ENCODE measurements at places on chromosomes 16 and 17. TPM values are rescaled to one million over a fixed set of nuclear protein-coding genes. Genes with fewer than 3 reads are reported as not detected.
A peak's percentile ranks its signal among the peaks of the same experiment; 100 is the strongest.

DNA sequence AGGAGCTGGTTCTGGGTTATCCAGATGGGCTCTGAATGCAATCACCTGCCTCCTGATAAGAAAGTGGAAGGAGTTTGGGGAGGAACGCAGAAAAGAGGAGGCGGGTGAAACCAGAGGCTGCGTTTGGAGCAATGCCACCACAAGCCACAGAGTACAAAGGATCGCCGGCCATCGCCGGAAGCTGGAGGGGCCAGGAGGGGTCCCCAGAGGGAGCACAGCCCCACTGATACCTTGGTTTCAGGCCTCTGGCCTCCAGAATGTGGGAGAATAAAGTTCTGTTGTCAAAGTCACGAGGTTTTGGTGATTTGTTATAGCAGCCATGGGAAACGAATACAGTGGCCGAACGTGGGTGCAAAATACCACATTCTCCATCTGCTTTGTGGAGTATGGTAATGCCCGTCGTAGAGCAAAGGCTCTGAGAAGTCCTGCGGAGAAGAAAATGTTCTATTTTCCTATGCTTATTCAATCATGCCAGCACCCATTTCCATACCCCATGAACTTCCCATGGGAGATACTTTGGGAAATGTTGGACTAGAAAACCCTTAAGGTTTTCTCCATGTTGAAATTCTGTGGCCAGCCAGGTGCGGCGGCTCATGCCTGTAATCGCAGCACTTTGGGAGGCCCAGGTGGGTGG, 51.4 kb downstream of the ZDHHC7 start:
- H3K27ac ChIP-seq, result no peak overlapping the region
- H3K36me3 ChIP-seq, result no peaks in the 10 kb centered on the region
- no peak for DNase-seq
- H3K27me3 ChIP-seq, result no peaks in the 10 kb centered on the region
- H3K4me3 ChIP-seq, result no peak overlapping the region

DNA sequence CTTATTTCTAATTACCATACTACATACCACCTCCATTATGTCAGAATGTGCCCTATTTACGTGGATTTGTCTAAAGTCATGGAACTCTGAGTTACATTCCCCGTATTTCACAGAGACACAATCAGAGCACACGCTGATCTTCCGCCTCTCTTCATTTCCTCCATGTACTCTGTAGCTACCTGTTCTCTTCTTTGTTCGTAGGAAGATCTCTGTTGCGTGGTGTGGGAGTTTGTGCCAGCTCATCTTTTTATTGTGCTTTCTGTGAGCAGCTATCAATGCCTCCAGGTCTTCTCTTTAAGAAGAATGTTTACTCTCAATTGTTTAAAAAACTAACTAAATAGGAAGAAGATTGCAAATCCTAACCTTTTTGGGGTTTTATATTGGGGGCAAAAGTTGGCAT, 26.9 kb downstream of the NLRC5 start:
- no peaks in the 10 kb centered on the region for H3K27me3 ChIP-seq
- H3K27ac ChIP-seq, result no peak overlapping the region
- DNase-seq, result no peak
- no peak overlapping the region for H3K4me3 ChIP-seq

- H3K36me3 ChIP-seq, result peaks cover 32% of the 10 kb centered on the region
- H3K27me3 ChIP-seq, result no peaks in the 10 kb centered on the region
- no peak overlapping the region for H3K4me3 ChIP-seq
- peaks cover 2% of the 10 kb centered on the region for H3K4me1 ChIP-seq
Measured at GRCh38 chr16:84667600-84668309, 19.4 kb downstream of the KLHL36 start.

DNA sequence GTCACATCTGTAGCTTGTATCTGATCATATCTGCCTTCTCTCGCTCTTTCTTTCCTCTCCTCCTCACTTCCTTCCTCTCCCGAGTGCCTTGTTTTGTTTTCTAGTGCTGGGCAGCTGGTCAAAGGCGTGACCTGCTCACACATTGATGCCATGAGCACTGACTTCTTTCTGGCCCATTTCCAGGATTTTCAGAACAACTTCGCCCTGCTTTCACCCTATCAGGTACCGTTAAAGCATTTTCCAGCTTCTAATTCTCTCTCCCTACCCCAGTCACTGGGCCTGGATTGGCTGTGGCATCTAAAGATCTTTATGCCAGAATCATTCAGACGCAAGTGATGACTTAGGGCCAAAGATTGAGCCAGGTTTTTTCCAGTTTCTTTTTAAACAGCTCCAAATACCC, 55.5 kb downstream of the OTOA start:
- no peak overlapping the region for H3K4me3 ChIP-seq
- no peaks in the 10 kb centered on the region for H3K36me3 ChIP-seq
- DNase-seq, result no peak
- H3K27ac ChIP-seq, result no peak overlapping the region
- no peaks in the 10 kb centered on the region for H3K4me1 ChIP-seq

- no peaks in the 10 kb centered on the region for H3K4me1 ChIP-seq
- no peak overlapping the region for H3K4me3 ChIP-seq
- no peak overlapping the region for H3K27ac ChIP-seq
- no peaks in the 10 kb centered on the region for H3K27me3 ChIP-seq
- no peaks in the 10 kb centered on the region for H3K36me3 ChIP-seq
- no peak for DNase-seq
Measured at GRCh38 chr16:83606486-83607030, 201.2 kb upstream of the HSBP1 start.

The MKS1 gene
- polyA plus RNA-seq, result 27.1 TPM

GRCh38 chr16:28537964-28538732, 626 bp downstream of the NUPR1 start:
- no peaks in the 10 kb centered on the region for H3K27me3 ChIP-seq
- H3K36me3 ChIP-seq, result no peaks in the 10 kb centered on the region
- peak overlapping the region; percentile 31 for H3K4me3 ChIP-seq
- peaks cover 5% of the 10 kb centered on the region for H3K4me1 ChIP-seq

GRCh38 chr17:19440421-19440820, 29.4 kb downstream of the RNF112 start:
- no peaks in the 10 kb centered on the region for H3K36me3 ChIP-seq
- H3K4me1 ChIP-seq, result no peaks in the 10 kb centered on the region
- DNase-seq, result no peak
- no peaks in the 10 kb centered on the region for H3K27me3 ChIP-seq

The DPEP2 gene
- 1.6 TPM for polyA plus RNA-seq

DNA sequence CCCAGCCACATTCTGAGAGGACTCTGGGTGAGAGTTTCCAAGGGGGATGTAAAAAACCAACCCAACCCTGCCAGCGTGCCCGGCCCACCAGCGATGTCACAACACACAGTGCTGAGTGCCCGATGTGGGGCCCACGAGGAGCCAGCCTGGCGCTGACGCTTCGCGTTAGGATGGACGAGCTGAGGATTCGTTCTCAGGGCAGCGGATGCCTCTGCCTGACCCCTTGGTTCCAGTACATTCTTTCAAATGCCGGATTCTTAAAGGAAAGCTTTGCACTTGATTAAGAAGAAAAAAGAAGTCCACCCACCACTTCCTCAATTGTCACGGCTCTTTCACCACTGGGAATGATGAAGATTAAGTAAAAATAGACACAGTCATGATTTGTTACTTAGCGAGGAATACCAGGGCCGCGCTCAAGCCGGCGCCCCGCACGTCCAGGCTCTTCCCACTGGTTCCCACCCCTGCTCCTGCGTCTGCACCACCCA, 79.4 kb downstream of the IRF8 start:
- H3K4me3 ChIP-seq, result no peak overlapping the region
- no peak for DNase-seq
- H3K4me1 ChIP-seq, result peaks cover 25% of the 10 kb centered on the region
- H3K27me3 ChIP-seq, result no peaks in the 10 kb centered on the region
- H3K27ac ChIP-seq, result no peak overlapping the region

The CMTM2 gene
- polyA plus RNA-seq, result 0.25 TPM

- no peaks in the 10 kb centered on the region for H3K27me3 ChIP-seq
- DNase-seq, result no peak
- H3K4me1 ChIP-seq, result peaks cover 15% of the 10 kb centered on the region
- H3K27ac ChIP-seq, result peak overlapping the region; percentile 18
- peaks cover 35% of the 10 kb centered on the region for H3K36me3 ChIP-seq
Measured at GRCh38 chr16:67935101-67935401, 1.6 kb downstream of the PSMB10 start.

The FOXL1 gene
- polyA plus RNA-seq, result 5.1 TPM

DNA sequence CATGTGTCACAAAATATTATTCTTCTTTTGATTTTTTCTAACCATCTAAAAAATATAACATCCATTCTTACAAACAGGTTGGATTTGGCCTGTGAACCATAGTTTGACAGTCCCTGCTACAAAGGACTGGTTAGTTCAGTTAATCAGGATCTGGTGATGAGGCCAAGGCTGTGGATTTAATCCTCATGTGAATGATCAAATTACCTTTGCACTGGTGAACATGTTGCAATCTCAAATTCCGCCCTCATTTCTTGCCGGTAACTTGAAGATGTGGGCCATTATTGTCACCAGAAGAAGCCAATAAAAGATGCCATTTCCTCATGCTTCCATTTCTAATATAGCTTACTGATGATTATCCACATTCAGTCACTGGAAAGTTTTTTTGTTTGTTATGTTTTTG, 35.3 kb upstream of the YPEL2 start:
- no peaks in the 10 kb centered on the region for H3K36me3 ChIP-seq
- no peaks in the 10 kb centered on the region for H3K27me3 ChIP-seq
- H3K4me1 ChIP-seq, result no peaks in the 10 kb centered on the region
- no peak overlapping the region for H3K27ac ChIP-seq

The KRT15 gene
- polyA plus RNA-seq, result 0.79 TPM

DNA sequence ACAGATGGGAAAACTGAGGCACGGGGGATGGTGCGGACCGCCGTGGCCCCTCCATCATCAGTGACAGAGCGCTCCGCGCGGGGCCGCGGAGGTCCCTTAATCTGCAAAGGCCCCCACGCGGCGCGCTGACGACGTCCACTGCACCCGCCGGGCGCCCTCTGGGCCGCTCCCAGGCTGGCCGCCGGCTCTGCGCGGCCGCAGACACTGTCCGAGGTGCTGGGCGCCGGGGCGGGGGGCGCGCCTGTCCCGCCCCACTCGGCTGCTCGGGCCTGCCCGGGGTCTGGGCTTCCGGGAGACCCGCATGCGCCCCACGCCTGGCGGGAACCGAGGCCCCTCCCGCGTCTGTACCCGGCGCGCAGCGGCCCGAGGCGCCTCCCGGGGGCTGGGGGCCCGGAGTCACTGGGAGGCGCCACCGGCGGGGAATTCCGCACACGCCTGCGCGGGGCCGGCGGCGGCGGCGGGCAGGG, 550 bp upstream of the RNF213 start:
- H3K4me3 ChIP-seq, result peak overlapping the region; percentile 42
- H3K36me3 ChIP-seq, result no peaks in the 10 kb centered on the region
- no peaks in the 10 kb centered on the region for H3K27me3 ChIP-seq

The SULT1A2 gene
- polyA plus RNA-seq, result 5.7 TPM

DNA sequence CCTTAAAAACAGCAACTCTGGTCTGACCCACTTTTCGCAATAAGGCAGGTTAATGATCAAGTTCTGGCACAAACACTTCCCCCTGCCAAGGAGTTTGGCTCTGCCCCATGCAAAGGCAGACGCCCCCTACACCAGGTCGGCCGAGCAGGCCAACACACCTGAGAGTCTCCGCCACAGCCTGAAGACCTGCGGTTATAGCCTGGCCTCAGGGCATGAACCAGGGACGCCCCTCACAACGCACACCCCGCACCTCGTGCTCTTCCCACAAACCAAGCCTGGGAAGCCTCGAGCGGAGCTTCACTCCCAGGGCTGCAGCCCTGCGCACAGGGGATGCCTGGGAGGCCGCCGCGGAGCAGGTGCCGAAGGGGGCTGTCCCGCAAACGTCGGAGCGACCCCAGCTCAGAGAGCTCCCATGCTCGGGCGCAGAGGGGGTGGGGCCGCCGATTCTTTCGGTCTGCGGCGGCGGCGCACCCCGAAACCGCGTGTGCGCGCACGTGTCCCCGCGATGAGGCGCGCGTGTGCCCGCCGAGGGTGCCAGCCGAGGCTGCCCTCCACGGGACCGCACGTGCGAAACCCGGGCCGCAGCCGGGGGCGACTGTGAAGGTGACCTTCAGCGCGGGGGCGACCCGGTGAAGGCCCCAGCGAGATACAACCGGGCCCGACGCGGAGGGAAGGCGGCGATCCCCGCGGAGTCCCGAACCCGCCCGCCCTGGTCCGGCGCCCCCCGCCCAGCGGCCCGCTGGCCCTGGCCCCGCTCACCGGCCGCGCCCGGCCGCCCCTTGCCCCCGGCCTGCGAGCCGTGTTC, 559 bp downstream of the CLUH start:
- H3K36me3 ChIP-seq, result peaks cover 13% of the 10 kb centered on the region
- peak; percentile 83 for DNase-seq
- H3K4me3 ChIP-seq, result peak overlapping the region; percentile 80

GRCh38 chr16:87060034-87060986, 256.9 kb downstream of the C16orf95 start:
- no peak for DNase-seq
- peaks cover 2% of the 10 kb centered on the region for H3K4me1 ChIP-seq
- H3K4me3 ChIP-seq, result no peak overlapping the region
- H3K36me3 ChIP-seq, result no peaks in the 10 kb centered on the region

The SLC22A31 gene
- polyA plus RNA-seq, result 8.8 TPM

DNA sequence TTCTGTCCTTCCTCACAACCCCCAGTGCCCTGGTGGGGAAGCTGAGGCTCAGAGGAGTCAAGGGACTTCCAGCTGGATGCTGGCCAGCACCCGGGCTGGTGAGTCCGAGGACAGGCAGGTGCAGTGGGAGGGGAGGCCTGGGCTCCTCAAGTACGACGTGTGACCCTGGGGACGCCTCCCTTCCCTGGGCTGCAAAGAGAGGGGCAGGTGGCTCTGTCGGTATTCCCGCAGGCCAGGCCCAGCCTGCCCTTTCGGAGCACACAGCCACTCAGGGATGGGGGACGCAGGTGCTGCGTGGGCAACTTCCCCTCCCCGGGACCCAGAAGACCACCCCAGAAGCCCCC, 33.1 kb upstream of the PVALEF start:
- H3K4me1 ChIP-seq, result peaks cover 45% of the 10 kb centered on the region
- H3K36me3 ChIP-seq, result peaks cover 22% of the 10 kb centered on the region
- H3K27me3 ChIP-seq, result no peaks in the 10 kb centered on the region
- H3K27ac ChIP-seq, result peak overlapping the region; percentile 96
- H3K4me3 ChIP-seq, result peak overlapping the region; percentile 65

DNA sequence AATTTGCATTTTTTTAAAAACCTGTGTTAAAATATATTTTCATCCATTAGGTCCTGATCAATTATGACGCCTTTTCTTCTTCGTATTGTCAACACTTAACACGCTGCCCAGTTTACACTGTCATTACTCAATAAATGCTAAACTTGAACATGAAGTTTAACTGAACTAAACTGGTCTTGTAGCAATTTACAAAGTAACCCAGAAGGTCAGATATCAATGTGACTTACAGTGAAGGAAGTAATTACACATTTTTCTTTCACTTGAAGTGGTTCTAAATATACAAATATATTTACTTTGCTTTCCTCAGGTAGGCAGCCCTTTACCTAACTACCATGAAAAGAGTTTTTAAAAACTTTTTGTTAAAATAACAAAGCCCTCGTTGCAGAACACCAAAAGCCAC, 256.5 kb upstream of the AXIN2 start:
- H3K27me3 ChIP-seq, result no peaks in the 10 kb centered on the region
- H3K36me3 ChIP-seq, result no peaks in the 10 kb centered on the region
- H3K4me1 ChIP-seq, result no peaks in the 10 kb centered on the region
- no peak overlapping the region for H3K4me3 ChIP-seq

Data from large intestine (tissue), 12 donors.